ENCODE measurements at places on chromosomes 7 and 10.

DNA sequence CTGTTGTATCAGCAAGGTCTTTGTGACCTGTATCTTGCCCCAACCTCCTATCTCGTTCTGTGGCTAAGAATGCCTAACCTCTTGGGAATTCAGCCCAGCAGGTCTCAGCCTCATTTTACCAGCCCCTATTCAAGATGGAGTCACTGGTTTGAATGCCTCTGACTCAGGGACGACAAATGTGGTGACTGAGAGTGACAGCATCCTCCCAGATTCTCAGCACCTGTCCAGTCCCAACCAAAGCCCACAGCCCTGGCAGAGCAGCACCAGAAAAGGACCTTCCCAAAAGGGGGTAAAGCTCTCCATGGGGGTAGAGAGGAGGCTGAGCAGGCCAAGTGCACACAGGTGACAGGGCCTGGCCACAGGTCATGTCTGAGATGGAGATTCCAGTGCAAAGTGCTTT lies 35.4 kb upstream of the GPAM start:
- no peak for DNase-seq

GRCh38 chr10:63129888-63130287 lies 3.2 kb upstream of the NRBF2 start:
- no peak for DNase-seq

- DNase-seq = no peak
Observed at GRCh38 chr7:148153616-148154284, 436.8 kb upstream of the C7orf33 start.

DNA sequence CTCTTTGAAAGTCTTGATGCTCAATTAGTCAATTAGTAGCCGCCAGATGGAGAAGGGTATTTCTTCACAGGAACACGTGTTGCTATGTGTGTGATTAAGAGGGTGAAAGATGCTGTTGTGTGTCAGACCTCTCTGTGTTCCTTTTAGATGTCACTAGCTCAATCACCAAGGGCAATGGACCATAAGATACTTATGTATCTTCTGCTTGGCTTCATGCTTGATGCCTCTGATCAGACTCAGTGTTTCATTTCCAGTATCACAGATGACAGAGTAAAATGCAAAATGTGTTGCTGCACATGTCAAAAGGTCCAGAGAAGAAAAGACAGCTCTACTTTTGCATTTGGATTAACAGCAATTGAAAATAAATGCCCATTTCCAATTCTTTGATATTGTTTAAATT lies 865.9 kb downstream of the CNTNAP2 start:
- no peak for DNase-seq

DNA sequence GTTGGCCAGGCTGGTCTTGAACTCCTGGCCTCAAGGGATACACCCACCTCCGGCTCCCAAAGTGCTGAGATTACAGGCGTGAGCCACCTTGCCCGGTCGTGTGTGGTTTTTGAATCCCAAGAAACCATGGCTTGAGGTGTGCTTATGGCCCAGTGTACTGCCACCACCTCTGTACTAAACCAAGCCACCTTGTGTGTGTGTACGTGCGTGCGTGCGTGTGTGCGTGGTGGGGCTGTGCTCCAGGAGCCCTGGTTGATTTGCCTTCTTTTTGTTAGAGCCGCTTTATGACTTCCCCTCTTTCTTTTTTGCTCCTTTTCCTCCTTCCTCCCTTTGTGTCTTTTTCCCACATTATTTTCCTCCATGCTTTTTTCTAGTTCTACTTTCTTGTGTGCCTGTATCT lies 121.4 kb downstream of the CAMK1D start:
- DNase-seq = no peak

DNA sequence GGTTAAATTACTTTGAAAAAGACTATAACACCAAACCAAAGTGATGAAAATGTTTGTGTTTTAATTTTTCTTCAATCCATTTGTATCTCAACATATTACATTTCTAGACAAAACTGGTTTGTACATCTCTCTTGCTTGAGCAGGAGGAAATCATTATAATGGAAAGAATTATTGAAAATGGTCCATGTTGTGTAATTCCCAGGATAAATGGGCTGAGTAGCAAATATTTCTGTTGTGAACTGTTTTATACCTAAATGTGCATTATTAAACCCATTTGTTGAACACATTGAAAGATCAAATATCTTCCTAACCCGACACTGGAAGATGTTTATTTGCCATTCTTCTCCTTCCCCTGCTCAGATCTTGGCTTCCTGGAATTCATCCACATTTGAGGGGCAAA lies 14.1 kb upstream of the CDK6 start:
- no peak for DNase-seq
